ENCODE measurements at places on chromosomes 1 and 21.

DNA sequence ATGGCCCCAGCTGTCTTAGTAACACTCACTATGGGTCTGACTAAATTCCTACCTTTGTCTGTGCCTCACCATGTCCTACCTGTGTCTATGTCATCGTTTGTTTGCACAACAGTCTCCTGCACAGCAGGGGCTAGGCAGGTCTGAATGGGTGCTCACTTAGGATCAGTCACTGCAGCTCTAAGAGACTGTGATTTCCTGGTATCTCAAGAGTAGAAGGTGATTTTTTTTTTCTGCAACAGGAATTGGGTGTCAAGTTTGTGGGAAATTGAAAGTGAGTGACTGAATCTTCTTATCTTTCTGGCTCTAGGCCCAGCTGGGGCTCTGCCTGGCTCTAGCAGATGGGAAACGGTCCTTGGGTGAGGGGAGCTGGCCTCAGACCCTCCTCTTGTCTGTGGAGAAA, 46.4 kb upstream of the TRABD2B start:
- no peak for DNase-seq

- DNase-seq: no peak
These were observed 93.2 kb downstream of the EPHB2 start for GRCh38 chr1:22803833-22804232.

GRCh38 chr1:12709091-12709491, 6.8 kb upstream of the AADACL3 start:
- DNase-seq: no peak

- no peak for DNase-seq
These were observed 76.5 kb upstream of the MAP10 start for GRCh38 chr1:232728507-232729263.

GRCh38 chr1:196128835-196129234, 479.4 kb downstream of the KCNT2 start:
- DNase-seq: no peak

DNA sequence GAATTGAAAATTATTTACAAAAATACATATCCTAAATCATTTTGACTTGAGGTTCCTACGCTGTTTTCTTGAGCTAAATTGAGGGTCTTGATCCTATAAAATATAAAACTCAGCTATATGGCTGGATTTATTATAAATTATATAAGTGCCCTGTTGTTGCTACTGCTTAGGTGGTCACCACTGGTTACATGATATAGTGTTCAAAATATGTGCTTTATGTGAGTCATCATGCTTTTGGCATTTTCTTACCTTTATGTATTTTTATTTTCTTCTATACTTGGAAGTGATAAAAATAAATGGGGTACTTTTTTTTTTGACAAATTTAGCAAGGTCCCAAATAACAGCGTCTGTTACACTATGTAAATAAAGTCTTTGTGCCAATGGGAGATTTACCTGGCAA, 31.1 kb upstream of the PTPRC start:
- no peak for DNase-seq

DNA sequence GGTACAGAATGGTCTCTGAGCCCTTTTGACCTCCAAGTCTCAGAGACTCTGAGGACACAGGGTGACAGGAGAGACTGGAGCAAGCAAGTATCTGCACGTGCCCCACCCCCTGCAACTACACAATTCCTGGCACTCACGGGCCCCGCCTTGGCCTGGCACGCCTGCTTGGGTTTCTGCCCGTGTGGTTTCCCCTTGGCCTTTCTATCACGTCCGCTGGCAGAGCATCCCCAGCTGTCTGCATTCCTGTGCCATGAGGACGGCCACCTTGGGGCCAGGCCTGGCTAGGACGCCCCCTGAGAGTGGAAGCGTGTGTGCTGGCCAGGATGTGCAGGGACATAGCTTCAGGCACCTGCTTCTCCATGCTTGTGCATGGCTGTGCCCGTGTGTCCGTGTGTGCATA, 14.3 kb upstream of the EDN2 start:
- DNase-seq: no peak

GRCh38 chr1:19885821-19886220, 3.6 kb downstream of the OTUD3 start:
- no peak for DNase-seq

DNA sequence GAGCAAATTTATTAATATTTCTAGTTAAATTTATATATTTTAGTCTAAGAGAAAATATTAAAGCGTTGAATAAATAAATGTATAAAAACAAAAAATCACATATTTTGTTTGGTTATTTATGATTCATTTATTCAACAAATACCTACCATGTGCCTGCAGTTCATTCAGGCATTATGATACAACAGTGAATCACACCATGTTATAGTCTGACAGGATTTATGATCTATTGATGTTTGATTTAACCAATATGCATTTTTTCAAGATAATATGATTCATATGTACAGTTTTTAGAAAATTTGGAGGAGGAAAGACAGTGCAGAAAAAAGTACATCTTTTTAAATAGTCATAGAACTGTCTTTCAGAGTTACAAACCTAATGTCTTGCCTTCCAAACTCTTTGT, 7.4 kb upstream of the TRIM58 start:
- no peak for DNase-seq

- DNase-seq: no peak
These were observed 60.3 kb upstream of the RCOR3 start for GRCh38 chr1:211198880-211199279.

DNA sequence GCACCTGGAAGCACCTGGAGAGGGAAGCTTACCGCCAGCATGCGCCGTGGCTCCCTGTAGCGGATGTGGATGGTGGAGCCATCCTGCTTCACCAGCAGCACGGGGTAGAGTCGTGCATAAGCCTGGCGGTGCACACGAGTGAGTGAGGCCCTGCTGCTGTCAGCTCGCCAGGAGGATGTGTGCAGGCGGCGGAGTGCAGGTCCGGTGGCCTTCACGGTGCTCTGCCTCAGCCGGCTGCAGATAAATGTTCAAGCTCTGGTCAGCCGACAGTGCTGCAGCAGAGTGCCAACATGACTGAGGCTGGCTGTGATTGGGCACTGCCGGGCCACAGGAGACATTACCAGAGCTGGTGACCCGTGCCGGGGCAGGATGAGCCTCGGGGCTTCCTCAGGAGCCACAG, 1.5 kb downstream of the MRPL55 start:
- no peak for DNase-seq

- no peak for DNase-seq
These were observed 28.6 kb upstream of the PLCH2 start for GRCh38 chr1:2447276-2448097.

DNA sequence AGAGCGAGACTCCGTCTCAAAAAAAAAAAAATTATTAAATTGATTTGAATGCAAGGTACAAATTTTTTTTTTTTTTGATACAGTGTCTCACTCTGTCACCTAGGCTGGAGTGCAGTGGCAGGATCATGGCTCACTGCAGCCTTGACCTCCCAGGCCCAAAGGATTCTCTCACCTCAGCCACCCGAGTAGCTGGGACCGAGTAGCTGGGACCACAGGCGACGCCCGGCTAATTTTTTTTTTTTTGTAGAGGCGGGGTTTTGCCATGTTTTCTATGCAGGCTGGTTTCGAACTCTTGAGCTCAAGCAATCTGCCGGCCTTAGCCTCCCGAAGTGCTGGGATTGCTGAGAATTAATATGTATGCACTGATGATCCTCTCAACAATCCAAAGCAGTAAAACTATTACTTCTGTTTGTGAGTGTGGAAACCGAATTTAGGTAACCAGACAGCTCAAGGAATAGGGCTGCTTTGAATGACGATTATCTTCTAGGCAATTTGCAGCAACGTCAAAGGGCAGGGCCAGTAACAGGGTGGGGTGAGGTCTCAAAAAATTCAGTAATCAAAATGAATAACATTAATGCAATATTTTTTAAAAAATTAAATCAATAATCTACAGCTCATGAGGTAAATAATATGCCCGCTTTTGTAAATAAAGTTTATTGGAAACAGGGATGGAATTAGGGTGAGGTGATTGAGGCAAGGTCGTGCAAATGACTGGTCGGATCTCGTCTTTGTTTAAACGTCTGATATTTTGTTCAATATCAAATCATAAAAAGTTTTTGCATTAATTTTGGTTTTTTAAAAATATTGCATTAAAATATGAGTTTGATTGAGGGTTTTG, 1.2 kb downstream of the CLSPN start:
- no peak for DNase-seq

GRCh38 chr1:235297579-235297978, 30.4 kb downstream of the ARID4B start:
- DNase-seq: peak; percentile 87

DNA sequence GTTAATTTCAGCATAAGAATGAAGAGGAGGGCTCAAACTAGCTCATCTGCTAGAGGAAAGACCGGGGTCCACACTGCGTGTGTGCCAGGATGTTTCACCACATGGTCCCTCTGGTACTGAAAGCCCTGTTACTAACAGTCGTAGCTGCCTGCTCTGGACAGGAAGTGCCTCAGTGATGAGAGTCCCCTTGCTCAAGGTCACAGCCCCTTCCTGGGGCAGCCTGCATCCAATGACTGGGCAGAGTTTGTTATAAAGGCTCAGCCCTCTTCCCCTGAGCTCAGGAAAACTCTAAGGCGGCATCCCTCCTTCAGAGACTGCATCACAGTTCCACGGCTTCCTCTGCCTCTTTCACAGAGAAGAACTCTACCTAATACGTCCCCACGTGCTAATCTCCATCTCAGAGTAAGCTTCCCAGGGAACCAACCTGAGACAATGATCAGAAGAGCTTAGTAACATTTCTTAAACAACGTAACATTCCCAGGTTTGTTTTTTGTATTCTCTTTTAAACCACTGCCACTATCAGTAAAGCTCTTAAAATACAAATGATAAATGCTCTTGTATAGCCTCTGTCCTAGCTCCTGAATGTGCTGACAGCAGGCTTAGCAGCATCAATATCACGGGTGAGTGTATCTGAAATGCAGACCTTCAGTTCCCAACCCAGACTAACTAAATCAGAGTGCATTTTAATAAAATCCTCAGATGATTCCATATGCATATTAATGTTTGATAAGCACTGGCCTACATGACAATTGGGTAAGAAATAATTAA, 38.0 kb upstream of the ATP1A1 start:
- no peak for DNase-seq

DNA sequence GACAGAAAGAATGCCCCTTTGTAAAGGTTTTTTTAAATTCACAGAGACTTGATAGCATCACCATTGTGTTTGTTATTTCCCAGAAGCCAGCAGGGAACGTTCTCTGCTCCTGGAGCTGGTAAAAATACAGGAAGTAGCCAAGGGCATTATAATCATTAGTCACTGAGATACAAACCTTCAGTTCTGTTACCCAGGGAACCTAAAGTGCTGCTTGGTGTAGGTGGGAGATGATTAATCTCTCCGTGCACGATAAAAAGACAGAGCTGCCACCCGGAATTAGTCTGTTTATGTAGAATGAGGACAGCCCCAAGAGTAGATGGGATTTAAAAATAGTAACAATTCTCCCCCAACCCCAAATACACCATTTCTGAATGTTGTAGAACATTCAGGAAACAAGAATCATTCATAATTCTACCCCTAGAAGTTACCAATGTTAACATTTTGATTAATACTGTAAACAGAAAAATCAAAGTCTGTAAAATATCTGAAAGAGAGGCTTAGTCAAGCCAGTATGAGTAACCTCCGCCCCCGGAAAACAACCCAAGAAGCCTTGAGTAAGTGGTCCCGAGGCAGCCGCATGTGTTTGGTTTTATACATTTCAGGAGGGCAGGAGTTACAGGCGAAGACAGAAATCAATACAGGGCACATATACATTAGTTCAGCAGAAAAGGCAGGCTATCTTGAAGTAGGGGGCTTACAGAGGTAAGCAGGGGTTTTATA, 45.3 kb upstream of the CTBS start:
- DNase-seq: no peak

DNA sequence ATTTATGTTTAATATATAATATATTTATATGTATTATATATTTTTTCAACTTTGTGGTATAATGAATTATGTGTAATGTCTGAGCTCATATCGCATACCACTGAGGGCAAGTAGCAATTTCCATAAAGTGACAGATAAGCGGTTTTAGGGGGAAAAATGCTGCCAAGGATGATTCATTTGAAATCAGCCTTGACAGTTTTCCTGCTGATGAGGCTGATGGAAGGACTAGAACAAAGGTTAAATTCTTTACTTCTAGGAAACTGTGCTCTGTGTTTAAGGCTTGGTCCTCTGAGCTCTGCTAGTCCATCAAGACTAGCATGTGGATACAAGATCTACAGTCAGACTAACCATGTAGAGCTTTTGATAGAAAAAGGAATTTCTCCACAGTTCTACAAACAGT, 19.3 kb upstream of the DDAH1 start:
- DNase-seq: no peak

- no peak for DNase-seq
These were observed 11.9 kb downstream of the TSPAN2 start for GRCh38 chr1:115077286-115077983.

DNA sequence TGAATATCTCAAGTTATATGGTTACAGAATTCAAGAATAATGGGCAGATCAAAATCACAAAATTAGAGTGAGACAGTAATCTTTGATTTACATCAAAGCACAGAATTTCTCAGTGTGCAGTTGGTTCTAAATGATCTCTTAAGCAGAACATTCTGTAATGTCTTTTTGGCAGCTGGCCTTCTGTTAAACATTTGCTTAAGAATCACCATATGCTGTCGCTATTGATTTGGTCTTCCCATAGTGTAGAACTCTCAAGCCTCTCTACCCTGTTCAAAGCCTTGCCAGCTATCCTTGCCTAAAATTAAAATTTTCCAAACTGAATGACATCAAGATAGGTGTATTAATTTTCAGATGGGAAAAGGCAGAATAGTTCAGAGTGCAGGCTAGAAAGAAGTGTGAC, 38.9 kb upstream of the ERO1B start:
- DNase-seq: no peak

GRCh38 chr1:151024540-151025146, 11.7 kb upstream of the BNIPL start:
- DNase-seq: peak; percentile 91

DNA sequence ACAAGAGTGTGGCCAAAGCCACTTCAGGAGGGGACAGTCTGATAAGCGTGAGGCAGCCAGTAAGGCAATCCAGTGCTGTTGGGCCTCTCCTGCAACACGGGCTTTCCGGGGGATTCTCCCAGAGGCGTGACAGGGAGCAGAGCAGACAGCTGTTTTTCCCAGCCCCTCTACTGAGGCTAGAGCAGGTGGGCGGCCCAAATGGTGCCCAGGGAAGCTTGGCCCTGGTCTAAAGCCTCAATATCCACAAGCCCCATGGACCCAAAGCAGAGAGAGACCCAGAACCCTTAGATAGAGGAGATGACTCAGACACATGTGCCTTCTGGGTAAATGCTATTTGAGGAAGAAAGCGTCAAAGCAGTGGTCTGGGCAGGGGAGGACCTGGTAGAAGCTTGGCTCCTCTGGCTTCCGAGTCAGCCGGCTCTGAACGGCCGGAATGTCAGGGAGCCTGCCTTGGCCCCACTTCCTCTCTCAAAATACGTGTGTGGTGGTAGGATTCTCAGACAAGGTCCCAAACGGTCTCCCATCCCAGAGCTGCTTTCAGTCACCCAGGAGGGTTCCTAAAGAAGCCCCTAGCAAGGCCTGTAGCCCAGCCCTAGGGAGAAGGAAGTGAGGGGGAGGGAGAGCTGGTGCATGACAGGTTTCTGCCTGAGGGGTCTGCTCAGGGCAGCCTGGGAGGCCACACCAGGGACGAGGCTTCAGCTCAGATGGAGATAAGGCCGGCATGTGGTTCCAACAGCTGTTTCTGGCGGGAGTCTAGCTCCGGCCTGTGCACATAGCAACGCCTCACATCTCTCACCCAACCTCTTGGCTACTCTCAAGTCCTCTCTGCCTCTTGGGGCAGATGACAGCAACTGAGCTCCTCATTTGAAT, 28.8 kb downstream of the PIK3C2B start:
- no peak for DNase-seq

- DNase-seq: no peak
These were observed 291.1 kb downstream of the PTPRU start for GRCh38 chr1:29527314-29528004.

- DNase-seq: no peak
These were observed 3.4 kb upstream of the POFUT2 start for GRCh38 chr21:45290948-45291612.

- DNase-seq: no peak
These were observed 11.8 kb upstream of the MMEL1 start for GRCh38 chr1:2644591-2645101.

Measured in CD4-positive, alpha-beta T cell treated with Interleukin-21 for 1 hour (primary cell).